Spleen (tissue), 13 donors: ENCODE measurements at places on chromosomes 11 and 22. TPM values are rescaled to one million over a fixed set of nuclear protein-coding genes. Genes with fewer than 3 reads are reported as not detected.

CHRDL2 gene
- total RNA-seq: not detected

NEAT1 gene
- 1,289 TPM for total RNA-seq

IFITM10 gene
- 6.7 TPM for total RNA-seq

KRTAP5-7 gene
- 0.70 TPM for total RNA-seq

PRODH gene
- 1.0 TPM for total RNA-seq

GRK3 gene
- 50.5 TPM for total RNA-seq

SCUBE2 gene
- 17.7 TPM for total RNA-seq

OR5P2 gene
- total RNA-seq: not detected

- peaks cover 28% of the 10 kb centered on the region for H3K4me1 ChIP-seq
- H3K27ac ChIP-seq: no peak overlapping the region
- no peaks in the 10 kb centered on the region for H3K36me3 ChIP-seq
- DNase-seq: no peak
Measured at GRCh38 chr11:2137202-2138067, 1.8 kb downstream of the IGF2 start.

DNA sequence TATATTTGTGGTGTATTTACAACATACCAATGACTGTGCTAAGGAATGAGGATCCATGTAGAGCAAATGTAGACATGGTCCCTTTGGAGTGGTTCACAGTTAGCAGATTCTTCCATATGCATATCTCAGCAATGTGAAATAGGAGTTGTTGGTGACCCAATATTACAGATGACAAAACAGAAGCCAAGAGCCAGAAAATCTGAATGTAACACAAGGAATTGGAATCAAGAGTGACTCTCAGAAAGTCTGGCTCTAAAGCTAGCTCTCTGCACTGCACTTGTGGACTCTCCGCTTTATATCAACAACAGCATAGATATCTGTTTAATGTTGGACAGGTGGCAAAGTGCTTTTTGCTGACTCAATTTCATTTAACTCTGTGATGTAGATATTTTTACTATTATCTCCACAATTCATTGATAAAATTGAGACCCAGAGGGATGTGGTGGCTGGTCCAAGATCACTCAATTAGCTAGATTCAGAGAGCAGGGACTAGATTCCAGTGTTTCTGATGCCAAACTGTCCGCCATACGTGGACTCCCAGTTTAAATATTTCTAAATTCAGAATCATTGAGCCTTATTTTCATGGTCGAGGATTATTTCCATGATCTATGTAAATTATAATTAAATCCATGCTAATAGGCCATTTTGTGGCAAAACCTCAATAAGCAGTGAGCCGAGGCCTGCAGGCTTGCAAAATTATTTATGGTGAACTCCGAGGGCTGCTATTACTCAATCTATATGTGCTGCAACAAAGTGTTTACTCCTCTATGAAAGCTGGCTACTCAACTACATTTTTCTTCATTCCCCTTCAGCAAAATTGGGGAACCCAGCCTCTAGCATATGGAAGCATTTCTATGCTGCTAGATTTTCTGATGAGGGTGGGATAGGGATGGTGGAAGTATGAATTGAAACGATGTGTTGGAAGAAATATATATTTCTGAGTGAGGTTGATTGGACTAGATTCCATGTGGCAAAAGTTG lies 21.1 kb upstream of the TENM4 start:
- no peaks in the 10 kb centered on the region for H3K27me3 ChIP-seq
- DNase-seq: no peak
- H3K4me1 ChIP-seq: no peaks in the 10 kb centered on the region

DNA sequence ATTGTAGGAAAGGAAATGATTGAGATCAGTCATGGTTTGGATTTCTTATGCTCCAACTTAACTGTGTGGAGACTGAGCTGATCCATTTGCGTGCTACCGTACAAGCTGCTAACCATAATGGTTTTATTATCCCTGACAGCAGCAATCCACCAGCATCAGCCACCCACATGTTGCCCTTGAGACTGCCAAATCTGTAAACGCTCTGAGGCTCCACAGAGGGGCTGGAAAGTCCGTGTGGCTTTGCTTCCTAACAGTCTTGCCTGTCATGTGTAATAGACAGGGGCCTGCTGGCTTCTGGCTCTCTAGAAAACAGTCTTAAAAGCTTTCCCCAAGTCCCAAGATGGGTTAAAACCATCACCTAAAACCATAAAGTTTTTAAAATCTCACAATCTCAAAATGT lies 30.1 kb downstream of the ATG16L2 start:
- DNase-seq: no peak
- no peaks in the 10 kb centered on the region for H3K27me3 ChIP-seq
- peaks cover 2% of the 10 kb centered on the region for H3K36me3 ChIP-seq
- H3K27ac ChIP-seq: no peak overlapping the region
- H3K4me3 ChIP-seq: no peak overlapping the region
- H3K4me1 ChIP-seq: peaks cover 12% of the 10 kb centered on the region

GRCh38 chr11:128417607-128418324 lies 169.6 kb downstream of the ETS1 start:
- no peak overlapping the region for H3K4me3 ChIP-seq
- no peaks in the 10 kb centered on the region for H3K36me3 ChIP-seq
- no peak for DNase-seq
- no peaks in the 10 kb centered on the region for H3K27me3 ChIP-seq
- H3K27ac ChIP-seq: peak overlapping the region; percentile 7

GRCh38 chr11:94851864-94852636 lies 83.9 kb downstream of the AMOTL1 start:
- DNase-seq: no peak
- H3K4me3 ChIP-seq: no peak overlapping the region
- peaks cover 11% of the 10 kb centered on the region for H3K36me3 ChIP-seq
- H3K27me3 ChIP-seq: no peaks in the 10 kb centered on the region
- H3K27ac ChIP-seq: no peak overlapping the region

- H3K4me3 ChIP-seq: no peak overlapping the region
- no peaks in the 10 kb centered on the region for H3K27me3 ChIP-seq
- H3K27ac ChIP-seq: no peak overlapping the region
- H3K36me3 ChIP-seq: no peaks in the 10 kb centered on the region
Measured at GRCh38 chr11:123755813-123756212, 1.5 kb upstream of the OR6X1 start.

DNA sequence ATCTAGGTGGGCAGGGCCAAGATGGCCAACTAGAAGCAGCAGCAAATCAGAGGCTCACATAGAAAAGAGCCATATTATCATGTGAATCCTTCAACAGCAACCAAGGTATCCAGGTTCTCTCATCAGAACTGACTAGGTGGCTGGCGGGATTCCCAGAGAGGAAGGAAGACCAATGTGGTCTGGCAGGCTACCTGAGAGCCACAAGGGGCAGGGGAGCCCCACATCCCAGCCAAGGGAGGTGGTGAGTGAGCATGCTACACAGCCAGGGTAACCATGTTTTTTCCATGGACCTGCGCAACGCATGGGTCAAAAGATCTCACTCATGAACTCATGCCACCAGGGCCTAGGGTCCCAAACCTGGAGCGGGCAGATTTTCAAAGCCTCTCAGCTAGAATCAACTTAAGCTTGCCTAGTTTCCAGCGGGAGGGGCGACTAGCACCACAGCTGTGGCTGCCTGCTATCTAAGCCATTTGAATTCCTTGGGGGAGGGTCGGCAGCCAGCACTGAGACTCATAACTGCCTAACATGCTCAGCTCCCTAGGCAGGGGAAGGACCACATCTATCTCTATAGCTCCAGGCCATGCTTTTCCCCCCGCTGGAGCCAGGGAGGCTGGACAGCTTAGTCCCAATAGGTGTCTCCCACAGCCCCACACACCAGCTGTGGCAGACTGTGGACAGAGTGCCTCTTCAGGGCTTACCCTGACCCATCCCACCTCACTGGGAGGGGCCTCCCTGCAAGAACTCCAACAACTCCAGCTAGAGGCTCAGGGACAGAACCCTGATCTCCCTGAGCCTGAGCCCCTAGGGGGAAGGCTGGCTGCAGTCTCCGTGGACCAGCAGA lies 28.7 kb upstream of the CASP12 start:
- no peaks in the 10 kb centered on the region for H3K27me3 ChIP-seq
- no peak overlapping the region for H3K4me3 ChIP-seq
- H3K36me3 ChIP-seq: no peaks in the 10 kb centered on the region
- no peak for DNase-seq
- H3K4me1 ChIP-seq: no peaks in the 10 kb centered on the region
- no peak overlapping the region for H3K27ac ChIP-seq

GRCh38 chr11:102727890-102728289 lies 3.1 kb upstream of the MMP8 start:
- H3K36me3 ChIP-seq: no peaks in the 10 kb centered on the region
- H3K4me1 ChIP-seq: peaks cover 14% of the 10 kb centered on the region
- no peak overlapping the region for H3K4me3 ChIP-seq
- no peak overlapping the region for H3K27ac ChIP-seq

- peaks cover 100% of the 10 kb centered on the region for H3K4me1 ChIP-seq
- H3K27ac ChIP-seq: peak overlapping the region; percentile 89
- H3K36me3 ChIP-seq: peaks cover 16% of the 10 kb centered on the region
- no peaks in the 10 kb centered on the region for H3K27me3 ChIP-seq
Measured at GRCh38 chr11:114152162-114152561, 92.7 kb downstream of the ZBTB16 start.

GRCh38 chr11:67053896-67054329 lies 2.7 kb upstream of the RHOD start:
- no peak overlapping the region for H3K27ac ChIP-seq
- H3K27me3 ChIP-seq: no peaks in the 10 kb centered on the region
- no peak for DNase-seq

DNA sequence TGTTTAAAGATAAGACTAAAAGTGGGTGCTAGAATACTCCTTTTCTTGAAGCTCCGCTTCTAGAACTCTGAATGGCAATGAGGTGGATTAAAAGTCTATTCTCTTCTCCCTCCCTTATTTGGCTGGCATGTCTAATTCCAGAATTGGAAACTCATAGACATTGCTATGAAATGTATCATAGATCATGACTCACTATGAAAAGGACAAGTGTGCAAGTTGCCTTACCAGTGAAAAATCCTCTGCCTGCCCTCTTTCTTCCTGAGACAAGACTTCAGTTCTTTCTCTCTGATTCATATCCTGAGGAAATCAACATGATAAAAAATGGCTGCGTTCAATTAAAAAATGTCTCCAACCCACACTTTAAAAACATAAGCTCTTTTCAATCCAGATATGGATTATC lies 73.2 kb upstream of the BLID start:
- no peak for DNase-seq
- no peak overlapping the region for H3K27ac ChIP-seq
- H3K27me3 ChIP-seq: no peaks in the 10 kb centered on the region

GRCh38 chr22:32080904-32081303 lies 37.8 kb downstream of the SLC5A1 start:
- no peak overlapping the region for H3K4me3 ChIP-seq
- no peaks in the 10 kb centered on the region for H3K27me3 ChIP-seq
- H3K36me3 ChIP-seq: no peaks in the 10 kb centered on the region
- no peak overlapping the region for H3K27ac ChIP-seq

DNA sequence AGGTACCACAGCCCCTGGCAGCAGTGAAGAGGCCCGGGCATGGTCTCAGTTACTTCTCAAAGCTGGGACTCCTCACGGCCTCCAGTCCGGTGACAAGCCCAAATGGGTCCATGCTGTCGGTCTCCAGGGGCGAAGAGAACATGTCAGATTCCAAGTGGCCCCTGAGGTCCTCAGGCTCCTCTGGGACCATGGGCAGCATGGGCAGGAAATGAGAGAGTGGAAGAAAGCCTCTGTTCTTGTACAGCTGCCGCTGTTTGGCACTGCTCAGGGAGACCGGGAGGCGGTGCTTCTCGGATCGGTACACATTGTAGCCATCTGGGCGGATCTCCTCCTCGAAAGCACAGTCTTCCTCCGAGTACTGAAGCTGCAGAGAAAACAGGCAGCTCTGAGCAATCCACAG lies 4.6 kb downstream of the FGF19 start:
- no peak overlapping the region for H3K4me3 ChIP-seq
- H3K4me1 ChIP-seq: peaks cover 34% of the 10 kb centered on the region
- H3K27me3 ChIP-seq: peaks cover 60% of the 10 kb centered on the region
- peak; percentile 62 for DNase-seq
- no peaks in the 10 kb centered on the region for H3K36me3 ChIP-seq

DNA sequence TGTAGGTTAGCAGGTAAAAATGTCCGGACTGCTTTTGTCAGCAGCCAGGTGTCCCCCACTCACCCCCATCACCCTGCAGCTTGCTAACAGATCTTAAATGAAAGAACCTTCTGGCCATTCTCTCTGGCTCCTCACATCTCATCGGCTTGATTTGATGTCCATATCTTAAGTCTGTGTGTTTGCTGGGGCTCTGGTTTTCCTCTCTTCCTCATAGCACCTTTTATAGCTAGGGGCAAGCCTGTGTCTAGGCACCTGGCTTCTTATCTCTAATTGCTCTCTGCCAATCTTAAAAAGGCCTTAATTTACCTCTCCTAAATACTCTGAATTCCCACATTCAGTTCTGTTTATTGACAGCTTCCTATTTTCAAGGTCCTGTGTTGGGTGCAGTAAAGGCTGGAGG lies 72.0 kb downstream of the ARHGAP42 start:
- no peak overlapping the region for H3K4me3 ChIP-seq
- no peak for DNase-seq
- H3K27me3 ChIP-seq: no peaks in the 10 kb centered on the region
- no peaks in the 10 kb centered on the region for H3K4me1 ChIP-seq
- H3K27ac ChIP-seq: no peak overlapping the region
- no peaks in the 10 kb centered on the region for H3K36me3 ChIP-seq

DNA sequence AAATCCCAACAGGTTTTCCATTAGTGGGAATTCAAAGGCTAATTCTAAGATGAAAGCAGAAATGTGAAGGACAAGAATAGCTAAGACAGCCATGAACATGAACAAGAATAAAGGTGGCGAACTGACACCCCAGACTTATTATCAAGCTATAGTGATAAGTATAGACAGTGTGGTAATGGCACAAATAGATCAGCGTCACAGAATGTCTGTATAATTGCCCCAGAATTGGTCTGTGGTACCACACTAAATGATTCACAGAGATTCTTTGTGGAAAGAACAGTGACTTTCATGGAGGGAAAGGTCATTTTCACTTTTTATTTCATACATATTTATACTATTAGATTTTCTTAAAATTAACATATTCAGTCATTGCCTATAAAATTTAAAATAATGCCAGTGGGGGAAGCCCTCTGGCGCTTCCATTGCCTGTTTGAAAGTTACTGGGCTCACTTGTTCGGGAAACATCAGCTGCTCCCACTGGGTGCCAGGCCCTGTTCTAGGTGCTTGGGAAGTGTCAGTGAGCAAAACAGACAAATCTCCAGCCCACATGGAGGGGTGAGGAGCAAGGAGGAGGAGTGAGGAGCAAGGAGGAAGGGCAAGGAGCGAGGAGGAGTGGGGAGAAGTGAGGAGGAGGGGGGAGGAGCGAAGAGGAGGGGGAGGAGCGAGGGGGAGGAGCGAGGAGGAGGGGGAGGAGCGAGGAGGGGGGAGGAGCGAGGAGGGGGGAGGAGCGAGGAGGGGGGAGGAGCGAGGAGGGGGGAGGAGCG lies 11.3 kb upstream of the NLRP6 start:
- H3K27me3 ChIP-seq: no peaks in the 10 kb centered on the region
- H3K27ac ChIP-seq: no peak overlapping the region
- peak; percentile 83 for DNase-seq
- no peak overlapping the region for H3K4me3 ChIP-seq
- peaks cover 40% of the 10 kb centered on the region for H3K4me1 ChIP-seq
- no peaks in the 10 kb centered on the region for H3K36me3 ChIP-seq

GRCh38 chr22:38347181-38347943 lies 30.1 kb upstream of the CSNK1E start:
- H3K4me1 ChIP-seq: no peaks in the 10 kb centered on the region
- H3K36me3 ChIP-seq: no peaks in the 10 kb centered on the region
- no peak overlapping the region for H3K27ac ChIP-seq
- peak; percentile 58 for DNase-seq
- no peak overlapping the region for H3K4me3 ChIP-seq
